ENCODE measurements at places on chromosomes 16 and 17.

DNA sequence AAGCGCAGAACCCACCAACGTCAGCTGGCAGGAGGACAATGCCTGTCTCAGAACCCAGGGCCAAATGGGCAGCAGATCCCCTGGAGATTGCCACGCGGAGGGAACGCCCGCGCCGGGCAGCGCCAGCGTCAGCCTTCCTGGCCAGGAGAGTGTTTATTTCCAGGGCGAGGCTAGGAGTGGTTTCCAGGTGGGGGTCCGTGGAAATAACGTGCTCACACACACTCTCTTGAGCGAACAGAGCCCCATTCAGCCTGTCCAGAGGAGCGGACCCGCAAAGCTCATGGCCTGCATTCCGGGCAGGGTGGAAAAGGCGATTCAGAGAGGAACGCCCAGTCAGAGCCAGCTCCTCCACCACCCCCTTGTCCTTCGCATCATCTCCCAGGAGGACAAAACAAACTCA, 40.3 kb downstream of the SDK2 start:
- DNase-seq = no peak

DNA sequence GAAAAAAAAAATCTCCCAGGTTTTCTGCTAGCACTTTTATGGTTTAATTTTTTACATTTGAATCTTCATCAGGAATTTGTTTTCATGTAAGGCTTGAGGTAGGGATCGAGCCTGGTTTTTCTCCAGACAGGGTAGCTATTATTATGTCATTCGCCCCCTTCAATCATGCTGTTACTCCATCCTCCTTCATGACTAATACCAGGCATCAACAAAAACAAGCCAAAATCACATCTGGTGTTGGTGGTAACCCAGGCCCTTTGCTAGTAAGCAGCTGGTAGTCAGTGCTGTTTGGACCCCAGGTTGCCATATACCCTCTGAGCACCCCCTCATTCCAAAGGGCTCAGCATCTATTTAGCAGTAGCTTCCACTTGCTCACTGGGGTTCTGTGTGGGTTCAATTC, 29.5 kb downstream of the DRC3 start:
- DNase-seq = no peak

- DNase-seq = no peak
These were observed 18.6 kb downstream of the PRCD start for GRCh38 chr17:76558198-76559095.

DNA sequence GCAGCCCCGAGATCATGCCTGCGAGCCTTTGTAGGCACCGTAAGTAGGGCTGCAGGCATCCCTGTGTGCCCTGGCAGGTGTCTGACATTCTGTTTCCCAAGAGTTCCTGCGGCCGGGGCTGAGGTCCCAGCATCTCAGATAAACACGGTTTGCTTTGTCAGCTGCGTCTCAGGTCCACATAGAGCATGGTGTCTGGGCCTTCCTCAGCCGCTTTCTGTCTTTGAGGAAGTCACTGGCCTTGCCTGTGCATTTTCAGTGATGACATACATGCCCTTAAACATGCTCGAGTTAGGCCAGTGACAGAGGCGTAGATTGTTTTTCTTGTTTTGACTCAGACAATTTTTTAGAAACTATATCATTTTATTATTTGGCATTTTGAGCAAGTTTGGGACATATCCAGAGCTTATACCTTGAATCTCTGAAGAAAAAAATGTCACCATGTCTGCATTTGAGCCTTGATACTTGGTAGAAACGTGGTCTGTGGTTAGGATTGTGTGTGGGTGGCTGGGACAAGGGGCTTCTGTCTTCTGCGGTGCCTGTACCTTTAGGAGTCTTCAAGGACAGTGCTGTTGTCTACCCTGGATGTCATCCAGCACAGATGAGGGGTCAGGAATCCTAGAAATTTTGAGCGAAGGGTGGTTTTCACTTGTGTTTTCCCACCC, 105.8 kb downstream of the SNX29 start:
- no peak for DNase-seq

DNA sequence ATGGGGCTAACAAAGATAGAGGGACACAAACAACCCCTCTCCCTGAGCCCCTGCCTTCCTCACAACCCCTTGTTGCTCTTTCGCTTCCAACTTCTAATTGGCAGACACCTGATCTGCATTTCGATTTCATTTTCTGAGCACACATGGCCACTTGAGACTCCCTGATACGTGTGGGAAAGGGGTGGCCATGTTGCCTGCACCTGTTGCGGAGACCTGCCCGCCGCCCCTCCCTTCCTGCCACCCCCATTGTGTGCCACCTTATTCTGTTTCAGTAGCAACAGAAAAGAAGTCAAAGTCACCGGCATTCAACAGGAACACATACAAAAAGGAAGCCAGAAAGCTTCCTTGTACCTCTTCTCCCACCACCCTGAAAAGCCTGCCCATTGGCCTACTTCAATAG, 254.7 kb upstream of the SOX9 start:
- DNase-seq = no peak

DNA sequence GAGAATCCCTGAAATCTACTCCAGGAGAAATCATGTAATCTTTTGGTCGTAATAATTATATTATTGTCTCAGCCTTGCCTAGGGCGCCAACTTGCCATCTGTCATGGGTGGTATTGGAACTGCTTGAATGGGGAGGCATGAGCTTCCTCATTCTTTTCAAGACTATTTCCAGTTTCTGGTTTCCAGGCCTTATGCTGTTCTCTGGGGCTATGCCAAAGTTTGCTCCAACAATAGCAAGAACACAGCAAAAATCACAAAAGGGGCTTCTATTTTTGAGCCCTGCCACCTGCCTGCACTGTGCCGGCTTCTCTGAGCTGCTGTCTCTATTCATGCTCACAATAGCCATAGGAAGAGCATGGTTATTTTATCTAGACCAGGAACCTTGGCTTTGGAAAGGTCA, 111.7 kb downstream of the SPECC1 start:
- DNase-seq = no peak

DNA sequence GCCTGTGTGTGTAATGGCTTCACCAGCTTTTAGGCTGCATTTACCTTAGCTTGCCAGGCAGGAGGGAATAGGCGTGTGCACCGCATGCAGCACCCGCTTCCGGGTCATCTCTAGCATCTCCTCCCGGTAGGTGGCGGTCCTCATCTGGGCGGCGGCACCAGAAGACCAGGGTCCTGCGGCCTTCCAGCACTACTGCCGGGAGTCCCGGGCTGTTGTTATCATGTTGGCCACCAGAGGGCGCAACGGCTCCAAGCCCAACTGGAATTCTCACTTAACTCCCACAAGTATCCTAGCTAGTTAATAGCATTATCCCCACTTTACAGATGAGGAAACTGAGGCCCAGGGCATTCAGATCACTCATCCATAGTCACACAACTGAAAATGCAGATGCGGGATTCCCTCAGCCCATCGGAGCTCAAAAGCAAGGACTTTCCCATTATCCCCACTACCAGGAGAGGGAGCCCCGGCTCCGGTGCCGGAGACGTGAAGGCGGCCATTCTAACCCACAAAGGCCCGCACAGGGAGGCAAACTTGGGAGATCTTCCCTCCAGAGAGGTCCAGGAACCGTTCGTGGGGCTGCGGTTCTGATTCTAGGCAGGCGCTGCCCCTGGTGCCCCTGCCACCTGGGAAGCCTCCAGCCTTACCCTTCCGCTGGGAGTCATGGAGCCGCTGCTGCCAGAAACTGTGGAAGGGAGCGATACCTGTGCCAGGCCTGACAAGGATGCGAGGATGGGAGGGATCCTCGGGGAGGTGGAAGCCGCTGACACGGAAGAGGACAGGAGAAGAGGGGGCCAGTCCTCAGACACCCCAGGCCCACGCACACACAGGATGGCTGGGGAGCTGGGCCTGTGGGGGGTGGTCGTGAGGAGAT, 23.9 kb downstream of the LGALS9 start:
- DNase-seq = peak; percentile 25

DNA sequence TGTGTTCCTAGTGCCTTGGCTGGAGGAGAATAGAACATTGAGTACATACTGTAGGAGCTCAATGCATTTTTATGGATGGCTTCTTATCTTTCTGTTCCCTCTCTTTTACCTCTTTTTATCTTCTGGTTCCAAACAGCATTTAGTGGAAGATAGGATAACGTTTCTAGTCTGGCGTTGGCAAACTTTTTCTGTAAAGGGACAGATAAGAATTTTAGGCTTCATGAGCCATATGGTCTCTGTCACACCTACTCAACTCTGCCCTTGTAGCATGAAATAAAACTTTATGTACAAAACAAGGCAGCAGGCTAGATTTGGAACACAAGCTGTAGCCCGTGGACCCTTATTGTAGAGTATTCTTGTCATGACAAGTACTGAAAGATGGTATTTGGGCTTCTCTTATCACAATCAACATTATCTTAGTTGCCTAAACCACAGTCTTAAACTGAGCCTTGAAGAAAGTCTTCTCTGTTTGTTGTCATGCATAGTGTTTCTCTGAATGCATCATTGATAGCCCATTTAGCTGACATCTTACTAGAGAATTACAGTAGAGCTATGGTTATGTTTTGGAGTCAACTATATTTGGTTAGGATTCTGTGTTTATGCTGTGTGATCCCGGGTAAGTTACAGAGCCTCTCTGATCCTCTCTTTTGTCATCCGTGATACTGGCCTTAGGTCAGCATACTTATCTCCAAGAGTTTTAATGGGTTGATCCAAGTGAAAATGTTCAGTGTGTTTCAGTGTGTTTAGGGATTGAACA, 80.2 kb downstream of the HS3ST4 start:
- DNase-seq = no peak

- DNase-seq = no peak
These were observed 84.8 kb downstream of the IRF8 start for GRCh38 chr16:85983606-85984230.

Measured in GM12878 (cell line).